Activated naive CD4-positive, alpha-beta T cell treated with anti-CD3 and anti-CD28 coated beads, Interleukin-2, amount 50 U/mL, for 72 hours (primary cell): ENCODE measurements at places on chromosomes 3 and 15. TPM values are rescaled to one million over a fixed set of nuclear protein-coding genes. Genes with fewer than 3 reads are reported as not detected.

DNA sequence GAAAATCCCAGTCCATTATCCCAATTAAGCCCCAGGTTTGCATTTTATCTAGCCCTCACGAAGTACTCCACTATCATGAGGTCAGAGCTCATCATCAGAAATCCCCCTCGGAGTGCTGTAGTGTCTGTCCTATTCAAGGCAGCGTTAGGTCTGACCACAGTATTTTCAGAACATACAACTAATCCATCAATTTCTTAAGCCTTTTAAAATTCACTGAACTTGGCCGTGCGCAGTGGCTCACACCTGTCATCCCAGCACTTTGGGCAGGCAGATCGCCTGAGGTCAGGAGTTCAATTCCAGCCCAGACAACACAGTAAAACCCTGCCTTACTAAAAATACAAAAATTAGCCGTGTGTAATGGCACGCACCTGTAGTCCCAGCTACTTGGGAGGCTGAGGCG is 11.9 kb downstream of the VGLL4 start:
- DNase-seq, result no peak

DNA sequence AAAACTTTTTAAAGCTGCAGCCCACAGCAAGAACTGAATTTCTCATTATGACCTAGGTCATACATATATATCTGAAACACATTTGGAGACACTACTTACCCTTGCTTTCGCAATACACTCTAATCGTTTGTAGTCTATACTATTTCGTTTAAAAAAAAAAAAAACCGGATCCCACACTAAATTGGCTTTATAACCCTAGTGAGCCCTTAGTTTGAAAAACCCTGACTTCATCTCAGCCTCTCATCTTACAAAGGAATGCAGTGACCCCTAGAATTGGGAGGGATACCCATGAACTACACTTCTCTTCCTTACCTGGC is 4.2 kb downstream of the RARRES1 start:
- no peak for DNase-seq

DNA sequence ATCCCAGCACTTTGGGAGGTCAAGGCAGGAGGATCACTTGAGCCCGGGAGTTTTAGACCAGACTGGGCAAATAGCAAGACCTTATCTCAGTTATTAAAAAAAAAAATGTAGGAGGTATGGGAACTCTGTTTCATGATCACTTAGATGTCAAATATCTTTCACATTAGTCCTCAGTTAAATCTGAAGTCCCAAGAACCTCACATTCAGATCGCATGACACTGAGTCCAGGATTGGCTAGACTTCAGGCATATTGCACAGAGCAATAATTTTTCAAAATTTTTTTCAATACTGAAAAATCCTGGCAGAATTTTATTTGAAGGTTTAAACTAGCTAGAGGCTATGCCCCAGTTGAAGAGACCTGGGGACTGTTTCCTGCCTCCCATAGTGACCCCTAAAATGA is 56.3 kb upstream of the ZNF148 start:
- no peak for DNase-seq

- DNase-seq, result peak; percentile 26
Observed at GRCh38 chr3:39990532-39990931, 181.1 kb downstream of the MYRIP start.

The IL5RA gene
- total RNA-seq, result not detected

GRCh38 chr15:90597577-90597976 is 67.9 kb downstream of the CRTC3 start:
- no peak for DNase-seq

DNA sequence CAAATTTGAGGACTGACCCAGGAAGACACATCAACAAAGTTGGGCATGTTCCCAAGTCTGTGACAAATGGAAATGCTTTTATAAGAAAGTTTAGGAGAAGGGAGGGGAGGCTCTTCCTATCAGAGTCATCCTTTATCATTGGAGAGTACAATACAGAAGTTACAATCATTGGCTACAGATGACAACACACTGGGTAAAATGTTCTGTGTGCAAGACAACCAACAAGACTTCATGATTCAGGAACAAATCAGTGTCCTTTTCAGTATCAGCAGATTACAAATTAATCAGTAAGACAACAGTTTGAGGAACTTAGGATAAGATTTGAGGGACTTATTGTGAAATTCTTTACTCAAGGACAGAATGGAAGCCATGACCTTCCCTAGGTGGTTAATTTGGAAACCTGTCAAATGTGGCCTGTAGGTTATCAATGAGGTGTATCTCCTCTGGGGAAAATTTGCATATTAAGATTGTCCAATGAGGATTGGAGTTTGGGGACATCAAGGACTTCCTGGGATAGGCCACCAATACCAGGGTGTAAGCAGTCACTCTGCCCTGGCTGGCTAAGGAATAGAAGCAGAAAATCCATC is 274.4 kb upstream of the RORA start:
- no peak for DNase-seq

DNA sequence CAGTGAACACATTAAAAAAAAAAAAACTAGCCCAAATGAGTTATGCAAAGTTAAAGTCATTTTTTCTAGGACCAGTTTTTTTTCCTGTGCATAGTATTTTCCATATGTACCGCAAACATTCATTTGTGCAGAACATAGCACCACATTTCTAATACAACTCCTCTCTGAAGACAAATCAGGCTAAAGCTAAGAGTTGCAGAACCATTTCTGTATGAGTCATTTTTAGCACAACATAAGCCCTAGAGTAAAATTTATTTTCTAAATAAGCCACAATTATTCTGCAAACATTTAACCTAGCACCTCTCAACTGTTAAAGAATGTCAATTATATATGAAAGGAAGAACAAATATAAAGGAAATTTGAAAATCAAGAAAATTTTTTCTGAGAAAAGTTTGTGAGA is 375.8 kb downstream of the TIGIT start:
- no peak for DNase-seq

The BCHE gene
- not detected for total RNA-seq

The HESX1 gene
- 1.5 TPM for total RNA-seq

DNA sequence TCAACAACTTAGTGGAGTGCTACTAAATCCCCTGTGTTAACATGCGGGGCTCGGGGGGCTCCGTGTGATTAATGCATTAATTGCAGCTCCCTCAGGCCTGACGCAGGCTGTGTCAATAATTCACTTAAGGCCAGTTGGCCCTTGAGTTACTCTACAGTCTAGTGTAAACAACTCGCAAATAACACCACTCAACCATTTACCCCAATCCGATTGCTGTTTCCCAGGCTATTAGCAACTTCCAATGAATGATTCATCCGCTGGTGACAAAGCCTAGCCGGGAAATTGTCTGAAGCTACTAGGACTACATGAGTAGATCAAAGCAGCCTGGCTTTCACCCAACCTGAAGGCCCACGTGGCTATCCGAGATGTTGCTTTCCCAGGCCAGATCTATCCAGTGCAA is 121.3 kb upstream of the SOX14 start:
- DNase-seq, result no peak

- no peak for DNase-seq
Observed at GRCh38 chr3:128329491-128330213, 137.0 kb downstream of the DNAJB8 start.

- no peak for DNase-seq
Observed at GRCh38 chr3:46127503-46127902, 80.6 kb downstream of the CCR1 start.

- DNase-seq, result no peak
Observed at GRCh38 chr15:60717008-60717407, 238.1 kb upstream of the ICE2 start.

The GRM2 gene
- 0.54 TPM for total RNA-seq

GRCh38 chr3:6781092-6781491 is 79.8 kb upstream of the GRM7 start:
- no peak for DNase-seq

DNA sequence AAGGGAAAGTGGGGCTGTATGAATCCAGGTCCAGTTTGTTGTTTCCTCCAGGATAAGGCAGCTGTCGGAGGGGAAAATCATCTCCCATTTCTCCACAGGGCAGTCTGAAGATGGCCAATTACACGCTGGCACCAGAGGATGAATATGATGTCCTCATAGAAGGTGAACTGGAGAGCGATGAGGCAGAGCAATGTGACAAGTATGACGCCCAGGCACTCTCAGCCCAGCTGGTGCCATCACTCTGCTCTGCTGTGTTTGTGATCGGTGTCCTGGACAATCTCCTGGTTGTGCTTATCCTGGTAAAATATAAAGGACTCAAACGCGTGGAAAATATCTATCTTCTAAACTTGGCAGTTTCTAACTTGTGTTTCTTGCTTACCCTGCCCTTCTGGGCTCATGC is 911 bp downstream of the CCRL2 start:
- DNase-seq, result no peak
